ENCODE measurements at places on chromosomes 2 and 18.

DNA sequence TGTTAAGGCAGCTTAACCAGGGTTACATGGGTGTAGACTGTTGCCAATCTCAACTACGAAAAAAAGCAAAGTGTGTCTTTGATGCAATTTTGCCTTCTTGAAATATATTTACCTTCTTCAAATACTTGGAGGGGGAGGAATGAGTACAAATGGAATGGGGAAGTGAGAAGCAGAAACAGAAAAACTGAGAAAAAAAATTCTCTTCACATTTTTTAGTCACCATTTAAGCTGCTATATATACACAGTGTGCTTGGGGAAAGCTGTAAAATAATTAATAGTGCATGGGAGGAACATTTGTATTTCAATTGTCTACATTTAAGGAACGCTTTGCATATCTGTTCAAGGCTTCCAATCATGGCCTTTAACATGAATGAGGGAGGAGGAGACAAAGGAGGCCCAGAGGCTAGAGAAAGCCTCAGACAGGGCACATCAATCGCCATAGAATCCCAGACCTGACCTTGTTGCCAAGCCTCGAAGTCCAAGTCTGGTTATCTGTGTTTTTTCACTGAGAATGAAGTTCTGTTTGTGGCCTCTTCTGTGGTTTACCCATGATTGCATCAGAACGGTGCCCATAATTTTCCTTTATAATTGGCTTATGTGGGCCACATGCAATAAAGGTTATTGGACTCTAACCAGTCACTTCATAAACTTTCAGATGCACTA lies 158.6 kb downstream of the PIK3C3 start:
- DNase-seq, result no peak

DNA sequence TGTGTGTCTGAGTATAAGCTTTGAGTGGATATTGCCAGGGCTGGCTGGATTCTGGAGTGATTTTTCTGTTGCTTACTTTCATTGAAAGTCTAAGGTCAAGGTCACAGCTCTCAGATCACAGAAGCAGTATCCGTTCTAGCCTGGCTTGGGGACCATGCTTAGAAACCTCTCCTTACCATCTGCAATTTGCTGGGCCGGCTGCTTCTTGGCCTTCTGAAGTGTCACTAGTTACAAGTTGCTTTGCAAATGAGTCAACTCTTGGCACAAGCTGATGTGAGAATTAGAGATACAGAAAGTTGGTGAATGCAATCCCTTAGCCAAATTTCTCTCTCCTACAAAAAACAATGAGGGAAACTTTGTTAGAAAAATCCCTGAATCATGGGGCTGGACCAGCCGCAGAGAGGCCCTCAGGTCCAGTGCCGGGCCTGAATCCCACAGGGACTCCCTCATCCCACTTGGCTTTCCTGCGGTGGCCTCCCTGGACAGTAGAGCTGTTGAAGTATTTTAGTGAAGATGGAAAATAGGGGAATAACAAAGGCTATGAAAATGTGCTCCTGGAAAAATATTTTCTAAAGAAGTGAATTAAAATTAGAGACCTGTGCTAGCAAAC lies 92.7 kb upstream of the CNGA3 start:
- DNase-seq, result no peak

GRCh38 chr2:172021074-172021931 lies 21.6 kb downstream of the METAP1D start:
- DNase-seq, result no peak

- no peak for DNase-seq
Observed at GRCh38 chr2:20352230-20352578, 1.6 kb upstream of the PUM2 start.

DNA sequence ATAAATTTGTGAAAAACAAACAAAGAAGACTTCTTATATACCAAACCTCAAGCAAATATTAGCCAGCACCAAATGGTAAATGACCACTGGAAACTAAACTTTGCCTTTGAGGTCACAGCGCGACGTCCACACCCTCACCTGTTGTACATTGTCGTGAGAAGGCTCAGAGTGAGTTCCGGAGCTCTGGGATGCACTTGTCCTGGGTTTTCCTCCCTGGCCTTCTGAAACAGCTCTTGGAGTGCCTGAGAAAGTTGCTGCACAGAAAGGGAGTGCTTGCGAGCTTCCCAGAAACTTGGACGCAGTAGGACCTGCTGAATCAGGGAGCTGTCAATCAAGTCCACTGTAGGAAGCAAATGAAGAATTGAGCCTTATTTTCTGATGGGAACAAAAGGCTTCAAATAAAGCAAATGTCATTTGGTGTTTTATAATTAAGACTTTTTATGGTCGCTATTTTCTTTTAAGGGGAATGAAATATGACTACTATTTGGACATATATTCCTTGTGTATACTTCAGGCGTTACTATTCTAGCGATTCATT lies 11.0 kb downstream of the DYTN start:
- DNase-seq, result no peak

DNA sequence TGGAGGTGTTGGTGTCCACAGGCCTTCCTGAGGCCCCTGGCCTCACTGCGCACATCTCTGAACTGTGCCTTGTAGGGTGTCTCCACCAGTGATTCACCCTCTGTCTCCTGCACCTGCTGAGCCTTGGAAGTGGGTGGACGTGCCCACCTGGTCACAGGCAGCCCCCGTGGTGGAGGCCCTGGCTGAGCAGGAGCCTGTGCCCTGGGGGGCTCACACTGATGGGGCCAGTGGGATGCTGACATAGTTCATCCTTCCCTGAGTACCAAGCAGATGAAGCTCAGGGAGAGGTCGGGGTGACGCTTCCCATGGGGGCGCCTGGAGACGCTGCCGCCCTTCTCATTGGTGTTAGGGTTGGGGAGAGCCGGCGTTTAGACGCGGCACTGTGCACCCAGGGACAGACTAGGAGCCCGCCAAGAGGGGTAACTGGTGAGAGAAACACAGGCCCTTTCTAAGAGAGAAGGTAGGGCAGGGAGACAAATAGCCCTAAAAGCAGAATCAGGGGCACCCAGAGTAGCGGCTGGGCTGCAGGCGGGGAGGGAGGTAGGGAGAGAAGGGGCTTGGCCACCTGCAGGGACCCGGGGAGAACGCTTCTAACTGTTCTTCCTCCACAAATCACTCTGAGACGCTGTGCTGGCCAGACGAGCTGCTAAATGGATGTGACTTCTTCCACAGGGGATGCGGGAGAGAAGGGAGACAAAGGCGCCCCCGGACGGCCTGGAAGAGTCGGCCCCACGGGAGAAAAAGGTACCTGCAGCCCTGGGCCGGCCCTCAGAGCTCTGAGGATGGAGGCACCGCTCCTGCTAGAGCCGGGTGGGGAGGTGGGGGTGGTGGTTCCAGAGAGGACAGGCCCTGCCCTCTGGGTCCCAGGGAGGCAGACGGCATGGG lies 18.0 kb downstream of the COLEC11 start:
- DNase-seq, result peak; percentile 3

DNA sequence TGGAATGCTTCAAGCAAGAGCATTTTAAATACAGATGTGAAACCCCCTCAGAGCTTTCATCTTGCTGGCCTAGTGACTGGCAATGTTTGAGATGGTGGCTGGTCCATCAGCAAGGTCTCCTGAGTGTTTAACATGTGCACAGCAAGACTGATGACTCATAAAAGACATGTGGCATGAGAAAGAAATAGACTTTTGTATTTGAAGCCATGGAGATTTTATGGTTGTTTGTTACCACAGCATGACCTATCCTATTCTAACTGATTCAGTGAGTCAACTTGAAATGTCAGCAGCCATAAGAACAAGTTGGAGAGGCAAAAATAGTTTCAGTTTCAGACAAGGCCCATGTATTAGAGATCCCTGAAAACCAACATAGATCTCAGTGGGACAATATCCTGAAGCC lies 154.7 kb upstream of the LYPD1 start:
- no peak for DNase-seq

DNA sequence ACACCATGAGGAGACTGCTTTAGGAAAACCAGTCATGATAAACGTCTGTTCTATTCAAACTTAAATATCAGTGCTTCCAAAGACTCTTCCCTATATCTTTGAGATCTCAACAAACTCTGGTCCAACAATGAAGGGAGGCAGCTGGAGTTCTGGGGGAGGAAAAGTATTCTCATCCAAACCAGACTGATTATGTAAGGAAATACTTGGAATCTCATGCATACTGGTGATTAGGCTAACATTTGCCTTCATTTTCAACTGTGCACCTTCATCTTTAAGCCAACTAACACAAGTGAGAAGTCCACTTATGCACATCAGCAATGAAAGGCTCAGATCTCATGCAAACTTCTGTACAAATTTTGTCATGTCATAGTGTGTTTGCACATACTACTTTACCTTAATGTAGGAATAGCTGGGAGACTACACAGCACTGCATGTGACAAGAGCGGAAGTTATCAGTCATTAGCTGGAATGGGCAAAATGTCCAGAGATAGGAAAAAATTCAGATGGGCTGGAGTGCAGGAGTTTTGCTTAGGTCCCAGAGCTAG lies 67.5 kb upstream of the STK17B start:
- no peak for DNase-seq

DNA sequence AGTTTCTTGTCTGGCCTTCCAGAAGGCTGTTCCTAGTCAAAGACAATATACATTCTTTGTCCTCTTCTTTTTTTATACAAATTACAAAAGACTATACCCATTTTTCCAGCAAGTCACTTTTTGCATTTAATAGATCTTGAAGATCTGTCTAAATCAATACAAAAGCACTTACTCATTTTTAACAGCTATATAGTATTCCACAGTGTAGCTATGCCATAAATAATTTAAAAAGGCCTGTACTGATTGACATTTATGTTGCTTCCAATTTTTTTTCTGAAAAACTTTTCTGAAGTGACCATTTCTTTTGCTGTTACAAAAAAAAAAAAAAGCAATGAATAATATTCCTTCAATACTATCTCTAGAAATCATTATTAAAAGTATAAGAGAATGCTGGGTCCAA lies 30.3 kb upstream of the HNRNPLL start:
- no peak for DNase-seq

GRCh38 chr18:35861367-35862118 lies 110.9 kb upstream of the RMP24 start:
- DNase-seq, result no peak

DNA sequence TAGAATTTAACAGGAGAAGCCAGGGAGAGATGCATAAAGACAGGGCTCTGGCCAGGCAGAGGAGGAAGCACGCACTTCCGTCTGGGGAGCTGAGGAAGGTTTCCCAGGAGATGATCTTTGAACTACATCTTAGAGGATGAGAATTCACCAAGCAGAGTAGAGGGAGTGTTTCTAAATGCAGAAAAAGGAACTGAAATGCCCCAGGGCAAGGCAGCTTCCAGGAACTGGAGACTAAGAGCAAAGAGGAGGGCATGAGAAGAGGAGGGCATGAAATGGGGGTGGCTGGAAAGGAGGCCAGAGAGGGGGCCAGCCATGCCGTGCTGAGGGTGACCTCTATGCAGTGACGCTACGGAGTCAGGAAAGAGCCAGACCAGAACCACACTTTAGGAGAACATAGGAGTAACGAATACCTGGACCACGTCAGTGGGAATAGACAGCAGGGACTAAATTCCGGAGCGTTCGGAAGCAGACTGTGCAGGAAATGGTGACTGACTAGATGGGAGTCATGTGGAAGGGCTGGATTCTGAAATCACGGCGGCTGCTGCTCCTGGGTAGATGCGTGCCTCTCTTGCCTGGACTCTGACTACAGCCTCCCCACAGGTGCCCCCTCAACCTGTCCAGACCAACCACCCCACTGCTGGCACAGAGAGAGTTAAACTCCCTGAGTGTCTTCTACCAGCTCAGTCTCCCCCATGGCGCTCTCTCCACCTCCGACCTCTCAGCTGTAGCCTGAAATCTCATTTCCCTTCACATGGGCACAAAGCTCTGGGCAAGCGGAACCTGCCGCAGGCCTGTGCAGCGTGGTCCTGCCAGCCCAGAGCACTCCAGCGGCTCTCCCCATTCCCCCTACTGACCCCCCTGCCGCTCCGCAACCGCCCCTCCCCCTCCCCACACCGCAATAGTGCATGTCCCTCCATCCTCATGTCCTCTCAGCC lies 87.0 kb upstream of the RTN4 start:
- DNase-seq, result no peak
